Right lobe of liver (tissue), 6 donors: ENCODE measurements at places on chromosomes 1 and 21.

- DNase-seq, result no peak
These were observed 80.8 kb upstream of the SLC2A1 start for GRCh38 chr1:43039228-43040055.

GRCh38 chr1:10031461-10031860 lies 1.3 kb upstream of the UBE4B start:
- no peak for DNase-seq

DNA sequence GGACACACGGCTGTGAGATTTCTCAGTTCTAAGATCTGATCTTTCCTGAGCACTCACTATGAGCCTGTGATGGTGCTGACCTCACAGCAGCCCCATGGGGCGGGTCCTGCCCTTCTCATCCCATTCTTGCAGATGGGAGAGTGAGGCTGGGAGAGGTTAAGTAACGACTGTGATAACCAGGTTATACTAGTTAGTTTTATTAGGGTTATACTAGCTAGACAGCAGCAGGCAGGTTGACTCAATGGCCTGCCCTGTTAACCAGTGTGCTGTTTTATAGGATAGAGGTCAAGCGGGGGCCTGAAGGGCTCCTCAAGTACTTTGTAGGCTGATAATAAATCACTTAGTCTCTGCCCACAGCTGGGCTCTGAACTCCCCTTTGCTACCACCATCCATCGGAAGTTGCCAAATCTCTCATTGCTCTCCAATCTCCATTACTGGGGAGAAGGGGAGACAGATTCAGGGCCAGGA lies 4.8 kb downstream of the CNTN2 start:
- DNase-seq, result no peak

DNA sequence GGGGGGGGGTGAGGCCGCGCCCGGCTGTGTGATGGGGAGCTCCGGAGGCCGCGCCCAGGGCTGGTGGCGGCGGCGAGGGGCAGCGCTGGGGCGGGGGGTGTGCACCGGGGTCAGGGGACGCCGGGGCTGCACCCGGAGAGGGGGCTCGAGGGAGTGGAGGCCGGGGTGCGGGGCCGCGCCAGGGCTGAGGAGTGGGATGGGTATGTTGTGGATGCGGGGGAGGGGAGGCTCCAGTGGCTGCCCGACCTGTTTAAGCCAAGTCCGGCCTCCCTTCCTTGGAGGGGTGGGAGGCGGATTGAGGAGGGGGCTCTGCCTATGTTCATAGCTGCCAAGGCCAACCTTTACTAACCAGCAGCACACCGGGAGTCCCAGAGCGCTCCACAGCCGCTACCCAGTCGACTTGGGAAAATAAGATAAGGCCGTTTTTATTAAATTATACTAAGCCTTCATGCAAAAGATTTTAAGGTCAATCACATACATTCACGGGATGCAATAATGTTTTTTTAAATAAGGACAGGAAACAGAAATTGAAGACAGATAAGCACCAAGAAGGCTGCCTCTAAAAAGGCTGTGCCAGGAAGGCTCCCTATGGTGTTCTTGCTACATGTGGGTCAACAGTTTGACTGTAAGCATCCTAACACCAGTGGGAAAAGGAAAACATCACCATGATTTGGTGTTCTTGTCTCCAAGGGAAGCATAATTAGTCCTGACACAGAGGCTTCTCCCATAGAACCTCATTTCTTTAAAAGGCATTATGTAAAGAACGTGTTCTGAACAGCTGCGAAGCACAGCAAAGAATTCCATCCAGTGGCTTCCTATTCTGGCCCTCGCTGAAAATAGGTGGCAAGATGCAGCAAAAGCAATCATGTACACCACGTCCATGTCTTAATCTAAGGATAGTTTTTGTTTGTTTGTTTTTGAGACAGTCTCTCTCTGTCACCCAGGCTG lies 626 bp upstream of the HLCS start:
- DNase-seq, result peak; percentile 66

- DNase-seq, result no peak
These were observed 75.8 kb downstream of the RHOU start for GRCh38 chr1:228810878-228811711.

DNA sequence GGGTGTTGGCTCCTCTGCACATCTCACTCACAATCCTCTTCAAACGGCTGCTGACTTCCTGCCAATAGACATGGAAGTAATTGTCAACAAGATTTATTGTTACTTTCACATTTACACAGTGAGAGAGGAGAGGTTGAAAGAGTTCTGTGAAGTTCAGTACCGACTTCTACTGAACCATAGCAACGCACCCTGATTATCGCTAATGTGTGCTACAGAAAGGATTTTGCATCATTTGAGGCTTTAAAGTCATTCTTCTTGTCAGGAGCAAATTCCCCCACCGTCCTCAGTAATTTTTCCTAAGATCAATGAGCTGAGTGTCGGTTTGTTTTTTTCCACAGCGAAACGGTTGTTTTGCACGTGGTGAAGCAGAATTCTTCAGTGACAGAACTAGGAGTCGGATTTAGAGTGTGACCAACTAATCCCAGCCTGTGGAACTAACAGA lies 361.0 kb downstream of the ADGRL2 start:
- DNase-seq, result no peak

- DNase-seq, result no peak
These were observed 150.9 kb downstream of the CNIH3 start for GRCh38 chr1:224767031-224767430.

DNA sequence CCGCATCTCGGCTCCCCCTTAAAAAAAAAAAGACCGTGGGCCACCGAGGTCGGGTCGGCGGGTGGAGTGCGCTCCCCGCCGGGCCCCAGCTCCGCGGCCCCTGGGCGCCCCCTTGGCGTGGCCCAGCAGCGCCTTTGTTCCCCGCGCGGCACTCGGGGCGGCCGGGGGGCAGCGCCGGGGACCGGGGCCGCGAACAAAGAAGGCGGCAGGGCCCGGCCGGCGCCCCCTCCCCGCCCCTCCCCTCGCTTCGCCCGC lies 571 bp downstream of the MARCKSL1 start:
- no peak for DNase-seq

GRCh38 chr1:102833151-102833550 lies 275.2 kb downstream of the COL11A1 start:
- DNase-seq, result no peak

DNA sequence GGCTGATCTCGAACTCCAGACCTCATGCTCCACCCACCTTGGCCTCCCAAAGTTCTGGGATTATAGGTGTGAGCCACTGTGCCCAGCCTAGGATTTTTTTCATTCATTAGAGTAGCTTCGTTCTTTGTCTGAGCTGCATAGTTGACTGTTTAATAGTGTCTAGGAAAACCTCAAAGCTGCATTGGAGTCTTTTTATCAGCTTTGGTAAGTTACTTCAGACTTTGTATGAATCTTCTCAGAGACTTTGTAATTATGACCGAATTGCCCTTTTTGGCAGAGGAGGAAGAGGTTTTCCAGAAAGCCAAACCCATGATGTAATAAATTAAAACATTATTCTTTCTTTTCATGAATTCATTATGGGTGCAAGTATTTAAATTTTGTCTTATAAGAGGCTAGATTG lies 5.1 kb downstream of the DNAJB4 start:
- DNase-seq, result no peak

DNA sequence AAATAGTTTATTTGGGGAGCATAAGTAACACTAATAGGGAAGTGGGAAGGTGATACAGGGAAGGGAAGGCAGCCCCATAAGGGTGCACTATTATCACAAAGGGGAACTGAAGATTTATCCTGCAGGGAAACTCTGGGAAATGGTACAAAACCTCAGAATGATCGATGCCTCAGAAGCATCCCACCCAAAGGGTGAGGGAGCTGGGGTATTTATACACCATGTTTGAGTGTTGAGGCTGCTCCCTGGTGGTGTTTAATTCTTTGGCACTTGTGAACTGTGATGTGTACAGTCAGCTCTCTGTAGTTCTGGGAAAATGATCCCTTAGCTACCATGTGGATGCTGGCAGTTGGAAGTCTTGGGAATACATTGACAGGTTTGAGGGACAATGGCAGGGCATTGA lies 5.1 kb upstream of the TRIM62 start:
- no peak for DNase-seq

- peak; percentile 33 for DNase-seq
These were observed 6.2 kb downstream of the EDN2 start for GRCh38 chr1:41478118-41478748.

DNA sequence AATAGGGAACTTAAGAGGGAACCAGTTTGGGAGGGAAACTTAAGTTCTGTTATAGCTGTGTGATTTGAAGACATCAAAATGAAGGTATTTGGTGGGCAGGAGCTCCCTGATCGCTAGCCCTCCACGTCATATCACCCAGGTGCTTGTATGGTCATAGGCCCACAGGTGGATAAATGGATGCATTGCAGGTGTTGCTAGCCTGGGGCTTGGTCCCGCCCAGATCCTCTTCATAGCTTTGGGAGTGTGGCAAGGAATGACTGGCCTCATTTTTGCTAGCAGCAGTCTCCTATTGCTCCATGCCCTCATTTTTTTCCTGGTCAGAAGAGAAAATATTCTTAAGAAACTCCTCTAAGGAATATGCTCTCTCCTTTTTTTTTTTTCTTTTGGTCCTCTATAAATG lies 11.3 kb downstream of the GNPAT start:
- DNase-seq, result no peak

- DNase-seq, result no peak
These were observed 9.0 kb downstream of the CD2 start for GRCh38 chr1:116763116-116763786.

GRCh38 chr1:76764638-76765454 lies 102.4 kb upstream of the ST6GALNAC5 start:
- no peak for DNase-seq

- no peak for DNase-seq
These were observed 52.1 kb upstream of the ADARB1 start for GRCh38 chr21:45022348-45022675.

DNA sequence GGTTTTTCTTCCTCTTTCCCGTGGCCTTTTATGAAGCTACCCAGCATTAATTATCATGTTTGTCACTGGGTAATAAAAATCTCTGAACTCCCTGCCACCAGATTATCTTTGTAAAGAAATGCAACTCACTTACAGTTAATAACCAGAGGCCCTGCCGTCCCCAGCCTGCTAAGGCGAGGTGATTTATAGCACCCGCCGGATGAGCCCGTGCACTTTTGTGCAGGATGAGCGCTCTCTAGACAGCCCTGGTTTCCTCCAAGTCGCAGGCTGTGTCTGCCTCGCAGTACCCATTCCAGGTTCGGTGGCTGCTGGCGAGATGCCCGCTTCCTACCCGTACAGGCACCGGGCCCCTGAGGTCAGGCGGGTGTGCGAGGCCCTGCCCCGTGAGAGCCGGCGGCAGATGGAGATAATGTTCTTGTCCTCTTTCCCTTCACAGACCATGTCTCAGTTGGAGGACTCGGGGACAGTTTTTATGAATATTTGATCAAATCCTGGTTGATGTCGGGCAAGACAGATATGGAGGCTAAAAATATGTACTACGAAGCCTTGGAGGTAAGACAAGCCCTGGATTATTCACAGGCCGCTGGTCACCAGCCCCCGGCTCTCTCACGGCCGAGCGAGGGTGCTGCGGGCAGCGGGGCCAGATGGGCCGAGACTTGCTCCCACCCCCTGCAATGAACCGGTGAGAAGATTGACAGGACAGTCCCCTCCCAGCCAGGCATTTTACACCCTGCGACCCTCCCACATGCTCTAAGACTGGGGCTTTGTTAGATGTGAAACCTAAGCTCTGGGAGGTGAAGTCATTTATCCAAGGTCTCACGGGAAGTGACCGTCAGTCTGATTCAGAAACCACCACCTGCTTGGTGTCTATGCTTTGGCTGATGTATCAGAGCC lies 28.5 kb upstream of the SELENON start:
- DNase-seq, result peak; percentile 78

DNA sequence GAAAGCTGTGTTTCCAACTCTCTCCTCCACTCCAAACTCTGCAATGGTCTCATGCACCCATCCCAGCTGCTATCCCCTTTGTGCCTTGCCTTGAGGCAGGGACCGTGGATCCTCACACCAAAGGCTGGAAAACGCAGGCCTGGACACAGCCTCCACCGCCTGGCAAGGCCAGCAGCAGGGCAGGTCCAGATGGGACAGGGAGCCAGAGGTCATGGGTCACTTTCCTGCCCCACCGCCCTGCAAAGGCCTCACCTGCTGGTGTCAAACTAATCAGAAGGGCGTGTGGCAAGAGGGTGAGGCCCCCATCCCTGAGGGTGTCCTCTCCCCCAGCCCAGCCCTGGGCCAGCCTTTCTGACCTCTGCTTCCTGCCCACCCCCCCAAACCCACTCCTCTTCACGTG lies 106.3 kb downstream of the PAX7 start:
- DNase-seq, result no peak

DNA sequence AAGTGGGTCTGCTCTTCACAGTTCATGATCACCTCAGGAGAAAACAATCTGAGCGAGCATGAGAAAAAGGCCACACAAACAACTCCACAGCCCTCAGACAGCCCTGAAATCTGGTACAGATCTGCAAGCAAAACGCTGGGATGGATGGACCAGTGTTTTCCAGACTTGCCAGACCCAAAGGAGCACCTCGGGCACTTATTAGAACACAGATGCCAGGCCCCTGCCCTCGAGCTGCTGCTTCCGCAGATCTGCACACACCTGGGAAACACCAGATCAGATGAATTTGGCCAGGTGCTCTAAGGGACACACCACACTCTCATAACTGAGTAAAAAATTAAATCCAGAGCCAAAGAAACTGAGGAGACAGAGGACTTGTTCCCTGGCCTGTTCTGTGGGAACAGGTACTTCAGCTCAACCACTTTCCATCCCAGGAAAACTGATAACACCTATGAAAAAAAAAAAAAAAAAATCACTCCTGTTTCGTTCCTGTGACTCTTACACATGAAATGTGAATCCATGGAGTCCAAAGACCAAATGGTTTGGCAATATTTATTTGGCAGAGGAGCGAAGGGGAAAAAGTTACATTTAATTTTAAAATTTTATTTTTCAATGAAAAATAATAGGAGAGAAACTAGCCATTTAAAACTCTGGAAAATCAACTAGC lies 202.9 kb upstream of the ESRRG start:
- no peak for DNase-seq

GRCh38 chr1:12208764-12209494 lies 20.9 kb upstream of the VPS13D start:
- DNase-seq, result peak; percentile 84

- DNase-seq, result no peak
These were observed 22.6 kb downstream of the GON4L start for GRCh38 chr1:155834296-155834926.

DNA sequence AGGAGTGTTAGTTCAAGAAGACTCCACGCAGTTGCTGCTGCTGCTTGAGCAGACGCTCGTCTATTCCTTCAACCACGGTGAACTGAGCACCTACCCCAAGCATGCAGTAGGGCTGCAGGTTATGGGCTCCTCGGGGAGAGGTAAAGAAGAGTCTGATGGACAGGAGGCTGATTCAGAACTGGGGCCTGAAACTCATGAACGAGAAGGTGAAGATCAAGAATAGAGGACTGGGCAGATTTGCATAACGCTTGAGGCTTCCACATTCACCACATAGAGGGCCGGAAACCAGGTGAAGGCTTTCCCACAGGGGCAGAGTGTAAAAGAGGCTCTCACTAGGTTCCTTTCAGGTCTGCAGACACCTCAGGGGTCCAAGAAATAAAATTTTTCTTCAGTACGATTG lies 9.1 kb downstream of the ABCA4 start:
- no peak for DNase-seq

- peak; percentile 1 for DNase-seq
These were observed 55.9 kb upstream of the SPOCD1 start for GRCh38 chr1:31871703-31872102.
